C1 segment of cervical spinal cord (tissue), 14 donors: ENCODE measurements at places on chromosomes 16 and 17.

GRCh38 chr17:35048685-35049379, 14.7 kb downstream of the RFFL start:
- DNase-seq: no peak

DNA sequence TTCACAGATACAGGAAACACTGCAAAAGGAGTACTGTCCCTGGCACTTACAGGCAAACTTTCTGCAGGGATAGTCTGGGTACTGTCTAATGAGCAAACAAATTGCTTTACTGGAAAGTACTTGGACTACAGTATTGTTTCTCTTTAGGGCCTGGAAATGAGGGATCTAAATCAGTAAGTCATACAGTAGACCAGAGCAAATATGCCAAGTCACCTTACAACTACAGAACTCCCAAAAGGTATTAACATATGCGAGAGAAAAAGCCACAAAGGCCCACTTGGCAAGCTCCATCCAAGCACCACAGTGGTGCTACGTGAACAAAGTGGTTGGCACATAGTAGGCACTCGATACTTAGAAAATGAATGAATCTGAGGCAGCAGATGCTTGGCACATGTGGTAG, 87.8 kb downstream of the ZZEF1 start:
- DNase-seq: no peak

DNA sequence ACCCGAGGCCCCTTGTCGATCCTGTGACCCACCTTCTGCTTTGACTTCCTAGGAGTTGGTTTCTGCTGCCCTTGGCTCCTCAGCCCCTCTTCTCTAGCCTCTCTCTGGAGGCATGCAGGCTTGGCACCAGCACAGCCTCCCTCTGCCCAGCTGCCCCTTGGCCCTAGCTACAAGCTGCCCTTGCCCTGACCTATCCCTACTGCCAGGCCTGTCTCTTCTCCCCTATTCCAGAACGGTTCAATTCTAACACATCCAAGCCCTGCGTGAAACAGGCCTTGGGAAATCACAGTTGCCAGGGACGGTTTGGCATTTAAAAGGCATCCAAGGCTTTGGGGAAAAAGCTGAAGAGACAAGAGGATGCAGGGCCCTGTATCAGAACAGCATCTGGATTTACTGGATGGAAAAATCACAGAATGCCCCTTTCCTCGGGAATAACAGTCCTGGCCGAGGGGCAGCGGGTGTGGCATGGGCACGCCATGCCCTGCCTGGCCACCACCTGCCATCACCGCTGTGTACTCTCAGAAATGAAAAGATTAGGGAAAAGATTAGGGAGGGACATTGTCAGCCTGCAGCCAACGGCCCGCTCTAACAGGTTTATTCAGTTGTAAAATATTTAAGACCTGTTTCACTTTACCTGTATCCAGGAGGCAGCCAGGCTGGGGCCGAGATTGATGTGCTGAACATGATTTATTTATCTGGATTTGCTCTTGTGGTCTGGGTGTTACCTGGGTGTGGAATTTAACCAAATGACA, 15.8 kb downstream of the RAI1 start:
- DNase-seq: no peak

DNA sequence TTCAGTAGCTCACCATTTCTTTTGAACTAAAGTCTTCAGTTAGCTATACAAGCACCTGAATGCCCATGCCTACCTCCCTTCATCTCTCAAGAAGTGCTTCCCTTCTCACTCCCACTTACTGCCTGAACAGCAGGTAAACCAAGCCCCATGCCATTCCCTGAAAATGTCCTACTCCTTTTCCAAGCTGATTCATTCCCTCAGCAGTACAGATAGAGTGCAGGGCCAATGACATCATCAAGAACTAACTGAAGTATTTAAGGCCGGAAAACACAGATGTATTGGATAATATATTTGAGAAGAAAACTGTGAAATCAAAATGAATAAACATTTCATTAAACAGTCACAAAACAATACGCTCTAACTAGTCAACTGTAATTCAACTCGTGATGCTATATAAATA, 478.8 kb upstream of the CDH11 start:
- DNase-seq: no peak

- no peak for DNase-seq
Measured at GRCh38 chr17:51164911-51165679, 1.1 kb upstream of the NME2 start.

- DNase-seq: no peak
Measured at GRCh38 chr16:72400257-72401083, 228.5 kb upstream of the PMFBP1 start.

- DNase-seq: no peak
Measured at GRCh38 chr17:56635641-56636040, 42.1 kb downstream of the NOG start.
